ENCODE measurements at places on chromosomes 6 and 20.
A peak's percentile ranks its signal among the peaks of the same experiment; 100 is the strongest.

DNA sequence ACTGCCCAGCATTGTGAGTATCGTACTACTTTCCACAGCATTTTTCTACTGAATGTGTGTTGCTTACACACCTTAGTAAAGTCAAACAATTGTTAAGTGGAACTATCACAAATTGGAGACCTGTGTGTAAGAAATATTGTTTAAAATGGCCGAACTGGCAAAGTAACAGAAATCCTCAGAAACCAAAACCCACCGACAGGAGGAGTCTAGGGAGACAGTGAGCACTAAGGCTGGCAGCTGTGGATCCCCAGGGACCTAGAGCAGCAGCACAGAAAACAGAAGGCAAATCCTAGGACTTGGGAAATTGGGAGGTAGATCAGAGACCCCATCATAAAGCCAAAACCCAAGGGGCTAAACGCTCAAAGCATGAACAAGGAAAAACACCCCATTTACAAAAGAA is 69.9 kb downstream of the SESN1 start:
- DNase-seq = peak; percentile 33

GRCh38 chr6:4773181-4773580 is 3.0 kb upstream of the CDYL start:
- no peak for DNase-seq

DNA sequence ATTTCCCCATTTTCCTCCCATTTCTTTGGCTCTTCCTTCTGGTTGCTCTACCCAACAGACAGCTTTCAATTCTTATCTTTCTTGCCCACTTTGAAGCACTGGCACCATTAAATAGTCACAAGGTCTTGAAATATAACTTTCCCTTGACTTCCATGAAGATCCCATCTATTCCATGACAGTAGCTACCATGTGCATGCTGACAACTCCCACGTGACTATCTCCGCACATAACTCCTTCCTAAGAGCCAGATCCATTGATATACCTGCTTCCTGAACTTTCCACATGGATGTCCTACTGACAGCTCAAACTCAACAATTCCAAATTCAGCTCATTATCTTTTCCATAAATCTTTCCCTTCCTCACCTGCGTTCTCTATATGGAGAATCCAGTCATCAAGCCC is 101.4 kb downstream of the RIN2 start:
- no peak for DNase-seq

- DNase-seq = peak; percentile 48
These were observed 367 bp upstream of the PCIF1 start for GRCh38 chr20:45934046-45934585.
